ENCODE measurements at places on chromosomes 7 and 10. TPM values are rescaled to one million over a fixed set of nuclear protein-coding genes. Genes with fewer than 3 reads are reported as not detected.

The EGFR gene
- total RNA-seq = 0.11 TPM

The HELLS gene
- total RNA-seq = 92.7 TPM

The FAM13C gene
- not detected for total RNA-seq

The FAM20C gene
- 2.0 TPM for total RNA-seq

The GLRX3 gene
- 172 TPM for total RNA-seq

The FGFBP3 gene
- 2.6 TPM for total RNA-seq

The ATP6V0A4 gene
- not detected for total RNA-seq

The OGDHL gene
- 0.37 TPM for total RNA-seq

The SPAM1 gene
- not detected for total RNA-seq

The SUPV3L1 gene
- 62.3 TPM for total RNA-seq

Data from activated T-cell treated with anti-CD3 and anti-CD28 coated beads, Interleukin-2, amount 50 U/mL, for 4 hours (primary cell).